ENCODE measurements at places on chromosomes 1 and 21. TPM values are rescaled to one million over a fixed set of nuclear protein-coding genes. Genes with fewer than 3 reads are reported as not detected.

GRCh38 chr1:10530756-10531495 lies 56.2 kb downstream of the PEX14 start:
- no peak for ATAC-seq

DNA sequence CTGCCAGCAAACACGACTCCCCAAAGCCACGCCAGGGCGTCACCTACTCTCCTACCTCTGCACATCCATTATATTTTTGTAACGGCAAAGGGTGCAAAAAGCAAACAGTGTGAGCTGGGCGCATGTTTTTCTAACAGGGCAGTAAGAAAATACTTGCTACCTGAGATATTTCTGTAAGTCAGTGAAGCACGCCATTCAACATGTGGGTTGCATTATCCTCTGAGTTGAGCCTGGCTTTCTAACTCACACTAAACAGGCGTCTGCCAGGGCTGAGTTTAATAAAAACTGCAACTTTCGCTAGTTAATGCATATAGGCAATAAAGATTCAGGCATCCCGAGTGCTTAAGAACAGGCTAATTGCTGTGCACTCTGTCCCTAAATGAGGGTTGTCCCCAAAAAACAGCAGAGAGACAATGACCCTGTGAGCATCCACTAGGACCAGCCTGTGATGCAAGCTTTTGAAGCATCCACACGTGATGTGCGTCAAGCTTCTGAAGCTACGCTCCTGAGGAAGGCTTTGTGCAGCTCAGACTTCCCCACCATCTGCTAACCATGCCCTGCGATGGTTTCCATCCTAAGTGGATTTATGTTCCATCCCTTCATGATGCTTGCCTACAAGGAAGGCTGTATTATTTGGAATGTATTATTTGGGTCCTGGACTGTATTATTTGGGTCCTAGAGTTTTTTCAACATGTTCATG lies 70.0 kb upstream of the SIM2 start:
- ATAC-seq = no peak

DNA sequence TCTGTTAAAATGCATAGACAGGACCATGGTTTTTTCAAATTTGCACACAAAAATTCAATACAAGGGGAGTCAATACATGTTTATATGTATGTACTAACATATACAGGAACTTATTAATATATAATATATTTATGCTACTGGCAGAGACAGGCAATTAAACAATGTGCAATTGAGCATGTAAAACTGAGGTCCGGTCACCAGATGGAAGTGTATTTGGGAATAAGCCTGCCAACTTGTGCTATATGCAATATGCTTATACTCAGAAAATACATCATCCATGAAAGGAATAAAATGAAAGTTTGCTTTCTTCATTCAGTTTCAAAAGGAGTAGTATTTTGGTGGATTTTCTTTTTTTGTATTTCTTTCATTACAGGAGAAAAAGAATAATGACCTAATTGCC lies 640.2 kb upstream of the CXADR start:
- ATAC-seq = no peak

DNA sequence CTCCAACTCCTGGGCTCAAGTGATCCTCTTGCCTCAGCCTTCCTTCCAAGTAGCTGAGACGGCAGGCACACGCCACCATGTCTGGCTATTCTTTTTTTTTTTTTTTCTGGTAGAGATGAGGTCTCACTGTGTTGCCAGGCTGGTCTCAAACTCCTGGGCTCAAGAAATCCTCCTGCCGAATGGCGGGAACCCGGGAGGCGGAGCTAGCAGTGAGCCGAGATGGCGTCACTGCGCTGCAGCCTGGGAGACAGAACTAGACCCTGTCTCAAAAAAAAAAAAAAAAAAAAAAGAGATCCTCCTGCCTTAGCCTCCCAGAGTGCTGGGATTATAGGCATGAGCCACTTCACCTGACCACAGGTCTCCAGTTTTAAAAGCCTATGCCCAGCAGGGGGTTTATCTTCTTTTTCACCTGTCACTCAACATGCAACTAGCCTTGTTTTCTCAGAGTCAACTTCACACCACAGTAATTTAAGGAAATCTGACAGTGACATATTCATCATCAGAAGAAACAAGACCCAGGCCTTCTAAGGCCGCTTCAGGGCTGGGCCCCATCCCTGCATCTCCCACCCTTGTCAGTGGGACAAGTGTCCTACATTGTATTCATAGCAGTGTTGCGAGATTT lies 38.3 kb upstream of the GALNT2 start:
- ATAC-seq = no peak

- ATAC-seq = no peak
Observed at GRCh38 chr1:155131856-155132255, 3.8 kb upstream of the SLC50A1 start.

USP24 gene
- total RNA-seq = 21.8 TPM

AMY2A gene
- total RNA-seq = not detected

Measured in esophagus mucosa (tissue), 1 donor.